Kasumi-1 (cell line): ENCODE measurements at places on chromosomes 2 and 18.

DNA sequence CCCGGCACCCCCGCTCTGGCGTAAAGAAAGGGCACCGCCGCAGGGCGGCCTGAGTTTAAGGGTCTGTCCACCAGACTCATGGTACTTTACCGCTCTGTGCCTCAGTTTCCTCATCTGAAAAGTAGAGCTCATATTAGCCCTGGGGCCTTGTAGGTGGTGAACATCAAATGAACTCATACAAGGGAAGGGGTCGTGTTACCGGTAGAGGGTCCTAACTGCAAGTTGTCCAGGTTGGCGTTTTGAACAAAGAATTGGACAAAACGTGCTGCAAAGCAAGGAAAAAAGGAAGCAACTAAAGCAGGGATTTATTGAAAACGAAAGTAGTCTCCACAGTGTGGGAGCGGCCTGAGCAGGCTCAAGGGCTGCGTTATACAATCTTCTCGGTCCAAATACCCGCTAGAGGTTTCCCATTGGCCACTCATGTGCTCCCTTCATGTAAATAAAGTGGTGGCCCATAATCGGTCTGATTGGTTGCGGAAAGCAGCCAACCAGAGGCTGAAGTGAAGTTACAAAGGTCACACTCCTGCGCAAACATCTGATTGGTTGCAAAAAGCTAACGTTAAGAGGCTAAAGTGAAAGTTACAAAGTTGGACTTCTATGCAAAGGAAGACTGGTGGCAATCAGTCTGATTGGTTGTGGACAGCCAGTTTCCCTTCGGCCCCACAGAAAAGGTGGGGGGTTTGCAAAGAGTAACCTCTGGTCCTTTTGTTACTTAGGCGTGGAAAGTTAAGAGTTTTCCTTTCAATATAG is 80.7 kb upstream of the LDLRAD4 start:
- peak; percentile 64 for DNase-seq

DNA sequence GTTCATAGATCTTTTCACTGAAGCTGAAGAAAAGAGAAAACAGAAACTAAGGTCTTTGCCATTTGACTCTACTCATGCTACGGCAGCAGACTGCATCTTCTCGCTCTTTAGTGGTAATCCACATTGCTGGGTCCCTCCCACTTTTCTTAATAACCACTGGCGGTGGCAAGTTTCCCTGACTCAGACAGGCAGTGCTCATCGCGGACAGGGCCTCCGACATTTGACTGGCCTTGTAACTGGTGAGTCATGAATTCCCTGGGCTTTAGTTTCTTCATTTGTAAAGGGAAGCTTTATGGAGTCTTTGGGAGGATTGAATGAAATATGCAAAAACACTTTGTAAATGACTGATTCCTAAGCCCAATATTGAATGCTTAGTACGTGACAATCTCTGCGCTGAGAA is 238.2 kb upstream of the RBBP8 start:
- DNase-seq = no peak

- no peak for DNase-seq
Measured at GRCh38 chr2:109207176-109207575, 78.2 kb downstream of the SH3RF3 start.

DNA sequence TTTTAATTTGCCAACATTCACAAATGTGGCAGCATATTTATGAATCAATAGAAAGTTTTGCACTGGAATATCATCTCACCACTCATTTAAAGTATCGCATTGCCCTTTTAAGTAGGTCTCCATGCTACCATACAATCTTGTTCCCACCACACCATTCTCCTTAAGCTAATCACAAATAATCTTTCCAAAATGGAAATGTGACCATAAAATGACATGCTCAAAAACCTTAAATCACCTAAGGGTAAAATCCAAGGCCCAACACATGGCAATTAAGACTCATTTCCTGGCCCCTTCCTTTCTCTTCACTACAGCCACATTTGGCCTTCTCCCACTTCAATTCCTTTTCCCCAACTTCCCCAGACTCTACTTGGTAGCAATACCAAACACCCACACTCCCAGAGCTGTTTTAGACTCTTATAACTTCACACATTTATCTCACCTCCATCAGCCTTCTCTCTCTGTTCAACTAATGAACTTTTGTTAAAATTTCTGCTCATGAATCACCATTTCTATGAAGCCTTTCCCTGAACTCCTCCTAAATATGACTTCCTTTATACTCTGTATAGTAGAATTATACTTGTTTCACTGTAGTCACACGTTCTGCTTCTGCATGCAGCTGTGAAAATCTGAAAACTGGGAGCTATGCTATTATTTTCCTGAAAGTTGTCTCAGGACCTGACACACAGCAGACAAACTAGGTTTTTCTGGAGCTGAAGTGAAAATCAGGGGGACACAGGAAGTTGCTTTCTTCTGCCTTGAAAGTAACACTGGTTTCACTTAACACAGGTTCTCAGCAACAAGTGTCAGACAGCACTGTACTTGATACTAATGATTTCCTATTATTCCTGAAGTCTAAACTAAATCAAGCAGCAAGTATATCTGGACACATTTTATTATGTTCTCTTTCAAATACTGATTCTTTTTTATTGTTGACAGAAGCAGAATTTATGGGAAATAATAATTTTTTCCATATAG is 303.9 kb downstream of the ZEB2 start:
- peak; percentile 14 for DNase-seq

- peak; percentile 96 for DNase-seq
Measured at GRCh38 chr18:35616664-35617423, 35.3 kb downstream of the GALNT1 start.

- no peak for DNase-seq
Measured at GRCh38 chr18:4888251-4889040, 308.6 kb downstream of the AKAIN1 start.

GRCh38 chr18:55401638-55402191 is 186.3 kb downstream of the TCF4 start:
- no peak for DNase-seq

GRCh38 chr2:86685351-86685750 is 34.7 kb upstream of the RMND5A start:
- DNase-seq = no peak

GRCh38 chr2:6957910-6958615 is 40.9 kb downstream of the RNF144A start:
- no peak for DNase-seq

DNA sequence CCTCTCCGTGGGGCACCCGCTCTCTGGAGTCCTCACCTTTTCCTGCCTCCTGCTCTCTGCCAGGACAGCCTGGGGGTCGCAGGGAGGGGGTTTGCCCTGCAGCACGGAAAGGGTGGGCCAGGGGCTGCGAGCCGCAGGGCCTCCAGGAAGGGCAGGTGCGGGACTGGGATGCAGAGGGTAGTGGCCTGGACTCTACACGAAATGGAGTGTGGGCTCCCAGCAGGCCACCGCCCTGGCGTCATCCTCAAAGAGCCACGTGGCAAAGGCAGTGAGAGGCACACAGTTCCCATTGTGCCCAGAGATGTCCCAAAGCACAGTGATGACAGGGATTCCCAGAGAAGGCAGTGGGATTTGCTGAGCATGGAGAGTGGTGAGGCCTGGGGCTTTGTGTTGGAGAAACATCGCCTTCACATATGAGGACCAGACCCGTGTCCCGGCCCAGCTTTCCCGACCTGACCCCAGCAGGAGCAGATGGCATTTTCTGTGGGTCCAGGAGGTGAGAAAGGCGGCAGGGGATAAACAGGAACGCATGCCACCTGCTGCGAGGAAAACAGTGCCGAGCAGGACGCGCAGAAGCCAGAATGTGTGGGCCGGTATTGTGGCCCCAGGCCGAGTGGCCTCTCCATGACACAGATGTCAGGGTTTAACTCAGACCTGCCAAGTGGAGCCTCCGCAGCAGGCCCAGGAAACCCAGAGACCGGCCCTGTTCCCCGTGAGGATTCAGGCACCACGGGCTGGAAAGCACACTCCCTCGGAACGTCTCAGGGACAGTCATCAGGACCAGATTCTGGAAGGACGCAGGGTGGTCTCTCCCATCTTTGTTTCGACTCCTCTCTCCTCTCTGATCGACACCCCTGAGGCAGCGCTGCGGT is 855.5 kb upstream of the SALL3 start:
- DNase-seq = no peak

DNA sequence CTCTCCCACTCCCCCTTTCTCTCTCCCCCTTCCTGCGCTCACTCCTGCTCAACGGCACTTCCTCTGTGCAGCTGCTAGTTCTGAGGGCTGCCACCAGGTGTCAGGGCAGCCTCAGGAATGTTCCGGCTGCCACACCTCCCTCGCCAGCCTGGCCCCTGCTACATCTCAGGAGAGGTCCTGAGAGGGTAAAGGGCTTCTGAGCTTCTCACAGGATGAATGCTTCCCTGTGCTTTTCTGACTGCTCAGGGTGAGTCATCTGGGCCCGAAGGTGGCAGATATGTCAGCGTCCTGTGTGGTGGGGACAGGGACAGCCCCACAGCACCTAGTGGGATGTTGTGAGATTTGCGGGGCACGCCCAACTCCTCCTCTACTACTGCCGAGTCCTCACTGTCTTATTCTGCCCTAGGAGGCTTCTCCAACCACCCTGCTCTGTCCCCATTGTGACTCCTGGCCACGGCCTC is 49.0 kb downstream of the PLEKHB2 start:
- DNase-seq = peak; percentile 80

DNA sequence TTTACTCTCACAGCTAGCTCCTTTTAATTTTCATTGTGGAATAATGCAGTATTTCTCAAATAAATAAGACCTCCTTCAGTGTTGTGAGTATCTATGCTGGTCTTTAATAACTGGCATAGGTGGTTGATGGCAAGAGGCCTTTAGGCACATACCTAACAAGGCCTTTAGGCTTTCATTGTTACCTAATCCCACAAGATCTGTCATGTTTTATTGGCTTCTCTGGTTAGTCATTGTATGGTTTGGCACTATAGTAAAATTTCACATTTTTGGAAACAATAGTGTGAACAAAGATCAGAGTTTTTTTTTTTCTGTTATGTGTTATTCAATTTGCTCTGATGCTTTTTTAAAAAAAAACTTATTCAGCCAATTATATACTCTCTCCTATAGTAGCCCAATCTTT is 89.8 kb upstream of the NEUROD1 start:
- no peak for DNase-seq

DNA sequence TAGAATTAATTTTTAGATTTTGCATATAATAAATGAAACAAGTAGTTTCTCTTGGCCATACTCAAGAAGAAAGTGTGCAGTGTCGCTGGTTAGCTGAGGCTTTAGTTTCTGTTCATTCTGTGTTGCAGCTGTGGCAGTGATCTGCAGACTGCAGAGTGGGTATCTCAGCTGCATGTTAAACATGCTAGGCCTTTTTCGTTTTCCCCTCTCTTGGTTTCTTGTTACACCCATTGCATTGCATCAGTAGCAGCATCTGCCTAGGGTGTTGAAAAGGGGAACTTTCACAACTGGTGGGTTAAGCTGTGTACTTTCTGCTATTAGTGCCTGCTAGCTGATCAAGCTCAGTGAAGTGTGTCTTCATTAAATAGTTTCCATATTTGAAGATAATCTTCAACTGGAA is 51.3 kb downstream of the ACSL3 start:
- DNase-seq = peak; percentile 81

DNA sequence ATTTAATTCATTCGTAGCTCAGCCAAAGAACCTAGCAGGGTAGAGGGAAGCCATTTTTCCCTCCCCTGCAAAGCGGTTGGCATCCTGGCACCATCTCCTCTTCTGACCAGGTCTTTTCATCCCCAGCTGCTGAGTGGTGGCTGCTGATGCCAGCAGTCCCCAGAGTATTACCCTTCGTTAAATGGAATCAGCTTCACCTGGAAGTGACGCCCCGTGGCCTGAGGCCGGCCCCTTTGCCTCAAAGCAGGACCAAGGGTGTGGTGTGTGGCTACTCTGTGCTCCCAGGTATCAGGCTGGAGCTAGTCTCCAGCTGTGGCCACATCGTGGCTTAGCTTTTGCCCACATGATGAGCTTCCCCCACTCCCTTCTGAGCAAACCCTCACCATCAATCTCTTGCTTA is 12.3 kb upstream of the SP100 start:
- no peak for DNase-seq

- no peak for DNase-seq
Measured at GRCh38 chr2:132279344-132279743, 117.6 kb upstream of the ANKRD30BL start.

DNA sequence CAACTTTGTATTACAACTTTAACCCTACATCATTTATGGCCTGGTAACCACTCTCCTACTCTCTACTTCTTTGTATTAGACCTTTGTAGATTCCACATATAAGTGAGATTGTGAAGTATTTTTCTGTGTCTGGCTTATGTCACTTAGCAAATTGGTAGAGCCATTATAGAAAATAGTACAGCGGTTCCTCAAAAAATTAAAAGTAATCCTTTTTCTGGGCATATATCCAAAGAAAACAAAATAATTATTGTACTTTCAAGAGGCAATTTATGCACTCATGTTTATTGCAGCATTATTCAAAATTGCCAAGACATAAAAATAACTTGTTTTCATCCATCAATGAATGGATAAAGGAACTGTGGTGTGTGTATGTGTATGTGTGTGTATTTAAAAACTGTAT is 537.5 kb upstream of the FSIP2 start:
- DNase-seq = no peak

- no peak for DNase-seq
Measured at GRCh38 chr18:55635439-55635838, 47.4 kb upstream of the TCF4 start.

- no peak for DNase-seq
Measured at GRCh38 chr18:51933903-51934302, 406.1 kb upstream of the DCC start.

GRCh38 chr2:156003780-156004179 is 328.7 kb downstream of the NR4A2 start:
- DNase-seq = no peak

DNA sequence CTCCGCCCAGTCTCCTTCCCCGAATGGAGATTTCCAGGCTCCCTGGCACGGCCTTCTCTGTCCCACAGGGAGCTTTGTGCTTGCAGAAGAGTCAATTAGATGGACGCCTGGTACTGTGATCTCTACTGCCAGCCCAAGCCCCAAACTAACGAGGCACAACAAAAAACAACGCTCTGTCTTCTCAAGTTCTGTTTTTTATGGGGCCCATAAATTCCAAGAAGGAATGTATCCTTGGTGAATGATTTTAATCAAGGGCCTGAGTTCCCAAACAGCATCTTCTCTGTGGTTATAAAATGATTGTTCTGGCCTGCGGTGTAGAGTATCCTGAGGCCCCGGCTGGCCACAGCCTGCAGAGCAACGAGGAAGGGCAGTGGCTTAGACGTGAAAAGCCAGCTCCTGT is 219.5 kb downstream of the CLIP4 start:
- no peak for DNase-seq
